ENCODE measurements at places on chromosomes 7 and 10.

GRCh38 chr7:79770063-79770462 is 316.6 kb upstream of the MAGI2 start:
- no peak for DNase-seq

GRCh38 chr10:36840788-36841187 is 284.6 kb upstream of the ANKRD30A start:
- no peak for DNase-seq

- no peak for DNase-seq
Measured at GRCh38 chr10:69728335-69728870, 73.3 kb upstream of the COL13A1 start.

GRCh38 chr10:44281089-44281613 is 103.7 kb downstream of the CXCL12 start:
- no peak for DNase-seq

- DNase-seq = no peak
Measured at GRCh38 chr10:124470544-124471434, 9.2 kb downstream of the LHPP start.

GRCh38 chr10:15320522-15321203 is 50.4 kb downstream of the FAM171A1 start:
- DNase-seq = no peak

DNA sequence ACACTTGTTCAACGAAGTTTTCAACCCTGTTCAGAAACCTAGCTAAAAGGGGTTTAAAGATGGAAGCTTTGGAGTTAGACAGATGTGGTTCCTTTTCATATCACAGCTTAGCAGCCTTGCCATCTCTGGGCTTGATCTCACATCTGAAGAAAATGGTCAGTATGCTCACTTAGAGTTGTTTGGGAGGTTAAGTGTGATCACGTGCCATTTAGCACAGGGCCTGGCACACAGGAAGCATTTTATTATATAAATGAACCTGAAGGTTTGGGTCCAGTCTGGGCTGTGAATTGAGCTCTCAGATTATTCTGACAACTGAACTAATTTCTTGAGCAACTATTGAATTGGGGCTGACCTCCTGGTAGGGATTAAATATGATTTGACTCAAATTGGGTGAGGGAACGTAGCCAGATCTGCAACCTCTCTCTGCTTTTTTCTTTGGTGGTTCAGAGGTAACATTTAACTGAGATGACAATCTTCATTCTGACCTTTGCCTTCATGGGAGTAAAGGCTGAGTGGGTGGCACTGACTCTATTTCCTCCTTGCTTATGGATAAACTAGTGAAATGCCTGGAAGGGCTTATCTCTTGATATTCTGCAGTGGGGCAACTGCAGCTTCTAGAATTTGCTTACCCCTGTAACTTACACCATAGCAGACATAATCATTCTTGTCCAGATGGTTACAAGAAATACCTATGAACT is 10.2 kb upstream of the HKDC1 start:
- DNase-seq = no peak

DNA sequence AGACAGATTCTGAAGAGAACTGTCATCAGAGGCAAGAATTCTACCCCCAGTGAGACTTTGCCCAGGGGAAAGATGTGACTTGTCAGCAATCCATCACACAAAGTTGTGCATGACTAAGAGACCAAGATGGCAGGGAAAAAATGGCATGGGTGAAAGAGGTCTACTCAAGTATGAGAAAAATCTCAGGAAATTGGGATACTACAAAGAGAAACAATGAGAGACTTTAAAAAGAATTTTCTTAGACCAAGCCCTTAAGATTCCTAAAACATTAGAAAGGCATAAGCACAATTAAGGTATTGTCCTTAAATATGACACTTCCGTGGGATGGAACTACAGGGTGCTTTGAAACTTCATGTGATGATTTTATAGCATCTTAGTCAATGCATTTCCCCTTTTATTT is 45.6 kb upstream of the PDE1C start:
- no peak for DNase-seq

- no peak for DNase-seq
Measured at GRCh38 chr10:23403278-23403677, 35.6 kb upstream of the OTUD1 start.

GRCh38 chr7:115552766-115553165 is 477.8 kb downstream of the TFEC start:
- DNase-seq = no peak

DNA sequence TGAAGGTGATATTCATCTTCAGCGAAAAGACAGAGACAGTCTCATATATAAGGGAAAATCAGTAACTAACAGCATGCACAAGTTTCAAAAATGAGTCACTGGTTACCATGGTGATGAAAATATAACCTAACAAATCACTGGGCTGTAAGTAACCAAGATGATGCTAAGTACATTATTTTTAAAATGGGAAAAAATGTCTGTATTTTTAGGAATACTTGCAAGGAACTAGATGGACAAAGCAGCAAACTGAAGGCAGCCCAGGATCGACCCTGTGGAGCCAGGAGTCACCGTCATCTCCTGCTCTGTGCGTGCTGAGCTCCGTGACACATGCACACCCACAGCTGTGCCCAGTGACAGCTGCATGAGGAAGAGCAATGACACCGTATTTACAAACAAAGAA is 137.3 kb downstream of the ELMO1 start:
- no peak for DNase-seq

- DNase-seq = no peak
Measured at GRCh38 chr10:24722131-24722675, 1.5 kb downstream of the ARHGAP21 start.

DNA sequence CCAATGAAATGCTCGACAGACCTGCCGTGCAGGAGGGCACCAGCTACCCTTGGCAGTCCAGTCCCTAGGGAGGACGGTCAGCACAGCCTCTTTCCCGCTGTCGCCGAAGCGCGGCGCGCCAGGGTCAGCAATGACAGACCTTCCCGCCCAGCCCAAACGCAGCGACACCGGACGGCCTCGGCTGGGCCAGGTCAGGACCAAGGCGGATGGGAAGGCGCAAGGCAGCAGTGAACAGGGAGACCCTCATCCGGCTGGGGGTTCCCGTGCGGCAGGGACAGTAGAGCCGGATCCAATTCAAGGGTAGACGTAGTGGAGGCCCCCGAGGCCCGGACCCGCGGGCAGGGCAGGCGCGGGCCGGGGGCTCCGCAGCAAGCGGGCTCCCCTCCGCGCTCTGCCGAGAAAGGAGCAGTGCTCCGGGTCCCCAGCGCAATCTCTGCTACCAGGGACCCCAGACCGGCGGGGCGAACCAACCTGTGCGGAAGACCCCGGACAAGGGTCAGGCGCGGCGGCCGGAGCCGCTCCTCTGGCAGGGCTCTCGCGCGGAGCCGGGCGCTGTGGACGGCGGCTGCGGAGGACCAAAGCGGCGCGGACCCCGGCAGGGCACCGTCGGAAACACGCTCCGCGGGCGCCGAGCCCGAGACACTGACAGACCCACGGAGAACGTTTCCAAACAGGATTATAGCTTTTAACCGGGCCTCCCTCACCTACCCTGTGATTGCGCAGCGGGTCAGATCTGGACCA is at the start of gene SEC31B:
TSS of gene SEC31B (minus strand) at position 551 of the 741 bp plus-strand sequence. CDS start 2,909 bp downstream, outside the sequence.
- DNase-seq = no peak

DNA sequence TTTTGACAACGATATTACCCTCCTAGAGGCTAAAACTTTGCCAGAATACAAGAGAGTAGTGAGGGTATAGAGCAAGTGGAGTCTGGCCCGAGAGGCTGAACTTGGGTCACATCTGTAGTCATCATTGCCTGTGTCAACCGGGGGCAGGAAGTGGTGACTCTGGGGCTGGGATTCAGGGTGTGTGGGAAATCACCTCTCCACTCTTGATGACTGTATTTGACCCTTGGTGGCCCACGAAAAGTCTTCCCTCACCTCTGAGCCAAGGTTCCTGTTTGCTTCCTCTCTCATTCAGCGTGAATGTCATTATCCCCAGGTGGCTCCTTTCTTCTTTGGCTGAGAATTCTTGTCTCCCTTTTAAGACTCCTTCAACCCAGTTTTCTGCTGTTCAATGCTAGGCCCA is 240.4 kb downstream of the ABCA13 start:
- no peak for DNase-seq

DNA sequence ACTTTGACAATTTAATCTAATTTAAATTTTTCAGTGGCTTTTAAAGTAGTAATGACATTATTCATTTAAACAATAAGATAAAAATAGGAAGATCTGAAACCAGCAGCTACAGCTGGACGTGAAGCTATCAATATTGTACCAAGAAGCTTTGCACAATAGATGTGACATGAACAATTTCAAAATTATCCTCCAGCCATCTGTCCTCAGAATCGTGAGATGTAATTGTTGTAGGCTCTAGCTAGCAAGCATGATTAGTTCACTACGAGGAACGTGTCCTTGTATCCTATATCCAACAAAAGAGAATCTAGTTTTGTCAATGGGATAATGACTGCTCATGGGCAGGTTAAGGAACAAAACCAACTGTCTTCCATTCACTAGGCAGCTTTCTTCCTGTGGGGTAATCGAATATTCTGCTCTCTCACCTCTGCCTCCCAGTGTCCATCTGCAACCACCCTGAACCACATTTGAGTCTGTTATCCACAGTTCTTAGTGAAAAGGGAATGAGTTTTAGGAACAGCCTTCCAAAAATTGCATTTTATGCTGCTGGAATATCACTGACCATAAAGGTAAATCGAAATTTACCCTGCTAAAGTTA is 247.3 kb downstream of the PARD3 start:
- no peak for DNase-seq

- DNase-seq = no peak
Measured at GRCh38 chr10:80535671-80536360, 1.9 kb upstream of the SH2D4B start.

GRCh38 chr10:35843524-35844181 is 201.6 kb upstream of the FZD8 start:
- no peak for DNase-seq

GRCh38 chr7:75813084-75813483 is 522 bp downstream of the CCL24 start:
- DNase-seq = no peak

DNA sequence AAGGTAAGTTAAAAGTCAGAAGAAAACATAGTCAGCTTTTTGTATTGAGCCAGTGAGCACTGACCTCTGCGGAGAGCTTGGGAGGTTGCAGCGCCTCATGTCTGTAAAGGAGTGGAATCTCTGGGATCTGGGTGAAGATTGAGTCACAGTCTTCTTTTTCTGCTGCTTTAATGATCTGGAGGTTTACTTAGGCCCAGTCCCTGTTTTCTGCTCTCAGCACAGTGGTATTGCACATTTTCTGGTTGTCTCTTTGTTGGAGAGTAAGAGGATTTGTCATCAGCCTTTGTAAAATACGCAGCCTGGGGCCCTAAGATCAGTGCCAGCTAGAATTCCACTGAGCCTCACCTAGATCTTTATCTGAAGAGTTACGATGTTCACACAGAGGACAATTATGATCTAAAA is 58.3 kb upstream of the GJD4 start:
- no peak for DNase-seq

GRCh38 chr7:1677206-1678080 is 7.4 kb downstream of the ELFN1 start:
- peak; percentile 82 for DNase-seq

DNA sequence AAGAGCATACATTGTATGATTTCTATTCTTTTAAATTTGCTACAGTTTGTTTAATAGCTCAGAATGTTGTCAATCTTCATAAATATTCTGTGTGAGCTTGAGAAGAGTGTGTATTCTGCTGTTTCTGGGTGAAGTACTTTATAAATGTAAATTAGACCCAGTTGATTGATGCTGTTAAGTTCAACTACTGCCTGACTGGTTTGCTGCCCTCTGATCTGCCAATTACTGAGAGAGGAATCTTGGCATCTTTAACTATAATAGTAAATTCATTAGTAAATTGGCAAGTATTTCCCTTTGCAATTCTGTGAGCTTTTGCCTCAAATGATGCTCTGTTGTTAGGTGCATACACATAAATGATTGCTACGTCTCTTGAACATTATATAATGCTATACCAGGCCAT is 255.1 kb upstream of the PLXDC2 start:
- no peak for DNase-seq

DNA sequence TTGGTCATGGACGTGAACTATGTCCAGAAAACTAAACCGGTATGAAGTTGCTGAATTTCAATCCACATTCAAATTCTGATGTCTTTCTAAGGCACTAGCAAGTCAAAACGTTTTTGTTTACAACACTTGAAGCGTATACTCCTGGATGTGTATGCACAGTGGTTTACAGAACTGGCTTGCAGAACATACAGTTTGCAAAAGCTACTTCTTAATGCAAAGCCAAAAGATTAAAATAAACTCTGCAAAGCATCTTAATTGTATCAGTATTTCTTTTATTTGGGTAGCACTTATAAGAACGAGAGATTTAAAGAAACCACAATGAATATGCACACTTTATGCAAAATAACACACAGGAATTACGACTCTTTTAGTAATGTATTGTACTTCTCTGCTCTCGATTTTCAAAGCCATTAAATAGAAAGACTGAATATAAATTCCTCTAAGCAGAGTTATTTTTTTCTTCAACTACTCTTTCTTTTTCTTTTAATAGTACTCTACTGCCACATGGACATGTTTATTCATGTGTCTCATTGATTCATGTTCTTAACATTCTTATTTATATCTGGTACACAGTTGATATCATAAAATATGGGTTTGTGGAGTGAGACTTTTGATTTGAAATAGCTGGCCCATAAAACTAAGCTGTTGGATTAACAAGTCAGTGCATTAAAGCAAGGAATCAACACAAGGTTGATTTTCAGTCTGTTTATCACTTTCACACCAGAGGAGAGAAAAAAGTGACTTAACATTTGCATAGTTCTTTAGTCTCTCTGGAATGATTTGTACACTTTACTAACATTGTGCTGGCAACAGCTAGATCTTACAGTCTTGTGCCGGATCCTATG is 189.4 kb upstream of the STEAP4 start:
- DNase-seq = no peak

DNA sequence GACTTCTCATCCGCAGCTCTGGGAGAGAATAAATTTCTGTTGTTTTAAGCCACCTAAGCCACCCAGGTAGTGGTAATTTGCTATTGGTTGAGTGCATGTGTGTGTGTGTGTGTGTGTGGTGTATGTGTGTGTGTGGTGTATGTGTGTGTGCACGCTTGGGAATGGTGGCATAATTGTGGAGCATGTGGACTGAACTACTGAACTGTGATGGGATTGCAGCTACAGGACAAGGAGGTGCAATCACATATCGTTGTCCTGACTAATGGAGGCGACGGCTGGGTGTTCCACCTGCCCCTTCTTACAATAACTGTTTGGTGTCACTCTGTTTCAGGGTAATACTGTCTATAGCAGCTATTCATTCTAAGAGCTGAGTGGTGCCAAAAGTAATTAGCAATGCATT is 448.7 kb upstream of the PFKP start:
- DNase-seq = no peak

- DNase-seq = no peak
Measured at GRCh38 chr7:50121286-50121685, 28.2 kb upstream of the ZPBP start.

Data from osteocyte (in vitro differentiated cells).